ENCODE measurements at places on chromosomes 7 and 10.

GRCh38 chr10:130737186-130737585 lies 574.3 kb downstream of the TCERG1L start:
- DNase-seq: no peak

GRCh38 chr10:14374745-14375445 lies 44.2 kb upstream of the FRMD4A start:
- peak; percentile 42 for DNase-seq

- peak; percentile 43 for DNase-seq
Observed at GRCh38 chr7:106812027-106812643, 52.9 kb upstream of the PIK3CG start.

DNA sequence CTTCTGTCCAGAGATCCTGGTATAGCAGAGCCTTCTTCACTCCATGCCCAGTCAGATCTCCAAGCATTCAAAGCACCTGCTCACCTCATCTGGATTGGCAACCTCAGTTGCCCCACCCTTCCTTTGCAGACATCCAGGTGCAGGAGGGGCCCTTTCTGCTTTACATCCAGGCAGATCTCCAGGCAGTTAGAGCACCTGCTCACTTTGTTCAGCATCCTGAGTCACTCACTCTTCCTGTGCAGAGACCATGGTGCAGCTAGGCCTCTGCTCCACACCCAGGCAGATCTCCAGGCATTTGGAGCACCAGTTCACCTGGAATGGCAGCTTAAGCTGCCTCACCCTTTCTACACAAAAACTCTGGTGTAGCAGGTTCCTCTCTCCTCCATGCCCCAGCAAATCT lies 153.1 kb downstream of the CDK14 start:
- no peak for DNase-seq

GRCh38 chr7:24611130-24611529 lies 37.9 kb downstream of the PALS2 start:
- DNase-seq: no peak

- DNase-seq: no peak
Observed at GRCh38 chr7:87206361-87206760, 13.2 kb downstream of the TMEM243 start.

- peak; percentile 16 for DNase-seq
Observed at GRCh38 chr7:142420554-142421362, 162.9 kb upstream of the PRSS58 start.

- DNase-seq: peak; percentile 73
Observed at GRCh38 chr7:143499743-143500348, 22.2 kb downstream of the TAS2R41 start.

DNA sequence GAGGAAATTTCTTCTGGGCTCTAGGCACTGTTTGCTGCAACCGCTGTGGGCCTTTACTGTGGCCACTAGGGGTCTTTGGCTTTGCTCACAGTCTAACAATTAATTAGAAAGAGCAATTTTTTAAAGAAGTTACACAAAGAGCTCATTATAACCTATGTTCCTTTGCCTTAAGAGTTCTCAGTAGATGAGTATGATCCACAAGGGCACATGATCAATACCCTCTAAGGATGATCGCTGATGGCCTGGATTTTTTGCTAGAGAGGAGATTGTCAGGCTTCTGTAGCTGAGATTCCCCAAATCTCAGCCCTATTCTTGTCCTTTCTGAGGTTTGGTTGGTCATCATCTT lies 80.8 kb upstream of the RHOBTB1 start:
- DNase-seq: no peak

DNA sequence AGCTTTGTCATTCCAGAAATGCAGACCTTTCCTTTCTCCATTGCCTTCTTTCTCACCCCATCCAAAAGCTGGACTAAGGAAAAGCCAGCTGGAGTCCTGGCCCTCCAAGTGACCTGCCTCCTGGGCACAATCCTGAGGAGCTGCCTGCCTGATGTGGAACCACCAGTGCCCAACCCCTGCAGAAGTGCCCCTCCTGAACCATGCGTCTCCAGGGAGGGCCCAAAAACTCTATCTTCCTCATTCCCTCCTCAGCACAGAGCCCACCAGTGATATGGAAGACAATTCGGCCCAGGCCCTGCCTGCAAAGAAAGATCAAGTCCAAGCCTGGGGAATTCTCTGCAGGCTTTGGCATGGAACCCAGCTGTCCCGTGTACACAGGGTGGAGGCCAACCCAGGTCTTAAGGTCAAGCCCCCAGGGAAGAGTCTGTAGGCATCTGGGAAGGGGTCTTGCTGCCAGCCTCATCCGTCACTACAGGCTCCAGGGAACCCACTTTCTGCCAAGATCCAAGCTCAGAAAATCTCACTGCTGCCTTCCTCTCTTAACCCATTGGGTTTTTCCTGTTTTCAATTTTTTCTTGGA lies 3.5 kb upstream of the GRID1 start:
- DNase-seq: no peak

DNA sequence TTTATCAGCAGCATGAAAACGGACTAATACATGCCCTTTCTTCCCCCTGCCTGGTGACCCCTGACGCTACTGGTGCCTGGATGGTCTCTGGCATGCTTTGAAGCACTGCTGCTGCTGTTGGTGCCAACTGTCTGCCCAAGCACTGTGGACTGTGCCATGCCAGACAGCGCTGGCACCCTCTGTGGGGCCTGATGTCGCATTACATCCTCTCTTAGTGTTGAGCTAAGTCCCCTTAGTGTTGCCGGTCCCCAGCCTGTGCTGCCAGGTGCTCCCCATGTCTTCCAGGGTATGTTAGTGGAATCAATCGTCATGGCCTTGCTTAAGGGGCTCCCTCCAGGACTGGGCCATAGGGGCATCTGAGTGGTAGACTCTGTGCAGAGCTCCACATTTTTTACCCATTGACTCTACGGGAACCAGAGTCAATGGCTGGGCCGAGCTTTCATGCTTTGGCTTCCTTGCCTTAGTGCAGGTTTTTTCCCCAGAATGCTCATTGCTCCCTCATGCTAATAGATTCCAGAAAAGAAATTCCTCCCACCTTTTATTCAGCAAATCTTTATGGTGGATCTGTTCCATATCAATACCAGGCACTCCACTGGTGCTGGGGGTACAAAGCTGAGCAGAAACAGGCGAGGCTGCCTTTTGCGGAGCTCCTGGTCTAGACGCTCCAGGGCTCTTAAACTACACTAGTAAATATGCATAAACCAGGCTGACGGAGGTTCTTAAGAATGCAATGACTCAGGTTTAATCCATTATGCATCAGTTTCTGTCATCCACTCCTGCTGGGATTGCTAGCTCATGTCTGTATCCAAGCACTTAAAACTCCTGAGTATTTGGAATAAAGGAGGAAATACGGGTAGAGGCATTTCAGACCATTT lies 21.8 kb upstream of the MRC1 start:
- peak; percentile 96 for DNase-seq

DNA sequence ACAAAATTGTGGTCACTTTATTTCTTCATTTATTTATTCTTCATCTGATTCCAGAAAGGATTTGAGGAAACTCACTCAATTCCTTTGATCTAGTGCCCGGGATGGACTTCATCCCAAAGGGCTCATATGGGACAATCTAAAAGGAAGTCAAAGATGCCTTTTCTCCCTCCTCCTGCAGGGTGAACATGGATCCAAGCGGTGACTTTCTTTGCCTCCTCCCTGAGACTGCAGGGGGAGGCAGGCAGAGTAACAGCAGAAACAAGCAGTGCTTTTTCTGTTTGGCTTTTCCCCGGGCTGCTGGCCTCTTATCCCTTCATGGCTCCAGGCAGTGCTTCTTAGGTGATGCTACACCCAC lies 10.0 kb upstream of the DNMBP start:
- DNase-seq: peak; percentile 46

DNA sequence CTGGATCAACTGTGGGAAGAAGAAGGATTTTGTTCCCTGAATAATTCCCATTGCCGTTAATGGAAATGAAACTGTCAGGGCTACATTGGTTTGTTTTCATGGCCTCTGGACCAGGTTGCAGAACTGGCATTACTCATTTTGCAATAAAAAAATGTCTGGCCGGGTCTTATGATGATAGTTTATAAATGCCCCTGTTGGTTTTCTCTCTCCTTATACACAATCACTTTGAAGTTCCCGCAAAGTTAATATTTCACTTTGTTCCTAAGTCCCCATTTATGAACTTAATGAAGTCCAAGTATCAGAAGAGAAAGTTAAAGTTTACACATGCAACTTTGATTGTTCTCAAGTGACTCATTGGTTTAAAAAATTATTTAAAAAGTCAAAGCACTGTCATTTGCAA lies 150.7 kb upstream of the PRR15 start:
- DNase-seq: no peak

GRCh38 chr10:123392182-123392963 lies 238.2 kb downstream of the BUB3 start:
- no peak for DNase-seq

- DNase-seq: no peak
Observed at GRCh38 chr7:16615228-16615627, 30.3 kb downstream of the ANKMY2 start.

DNA sequence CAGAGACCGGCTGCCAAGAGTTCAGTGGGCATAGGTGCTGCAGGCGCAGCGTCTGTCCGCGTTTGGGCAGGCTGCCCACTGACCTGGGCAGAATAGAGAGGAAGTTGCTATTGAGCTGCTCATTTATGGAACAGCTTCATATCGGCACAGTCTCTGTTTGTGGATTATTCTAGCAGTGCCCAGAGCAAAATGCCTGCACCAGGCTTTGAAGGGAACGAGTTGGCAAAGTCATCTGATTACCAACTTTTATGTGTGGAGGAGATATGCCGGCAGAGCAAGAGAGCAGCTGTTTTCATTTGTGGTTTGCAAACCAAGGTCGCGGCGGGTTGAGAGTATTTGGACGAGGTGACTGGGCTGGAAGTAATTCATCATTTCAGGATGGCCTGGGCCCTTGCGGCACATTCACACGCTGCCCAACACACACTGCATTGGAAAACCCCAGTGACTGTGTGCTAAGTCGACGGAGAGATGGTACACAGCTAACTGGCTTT lies 228.5 kb downstream of the TCERG1L start:
- DNase-seq: no peak

DNA sequence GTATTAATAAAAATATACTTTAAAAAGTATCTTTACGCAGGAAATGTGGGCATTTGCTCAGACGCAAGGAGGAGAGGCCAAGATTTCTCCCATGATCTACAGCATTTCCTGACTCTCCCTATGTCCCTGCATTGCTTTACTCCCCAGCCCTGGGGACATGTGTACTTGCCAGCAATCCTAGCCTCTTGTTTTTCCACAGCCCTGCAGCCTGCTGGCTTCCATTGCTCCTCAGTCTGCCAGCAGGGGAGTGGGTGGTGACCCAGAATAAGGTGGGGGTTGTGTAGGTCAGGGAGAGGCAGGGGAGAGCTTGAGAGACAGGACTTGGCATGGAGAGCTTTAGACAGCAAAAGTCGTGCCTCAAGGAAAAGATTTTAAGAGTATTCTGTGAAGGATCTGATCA lies 307.7 kb downstream of the CDK14 start:
- no peak for DNase-seq

GRCh38 chr7:151251689-151252560 lies 3.4 kb upstream of the SMARCD3 start:
- DNase-seq: peak; percentile 70

- peak; percentile 47 for DNase-seq
Observed at GRCh38 chr7:28130277-28130676, 50.3 kb downstream of the JAZF1 start.

- DNase-seq: no peak
Observed at GRCh38 chr10:548238-548901, 141.1 kb downstream of the DIP2C start.

DNA sequence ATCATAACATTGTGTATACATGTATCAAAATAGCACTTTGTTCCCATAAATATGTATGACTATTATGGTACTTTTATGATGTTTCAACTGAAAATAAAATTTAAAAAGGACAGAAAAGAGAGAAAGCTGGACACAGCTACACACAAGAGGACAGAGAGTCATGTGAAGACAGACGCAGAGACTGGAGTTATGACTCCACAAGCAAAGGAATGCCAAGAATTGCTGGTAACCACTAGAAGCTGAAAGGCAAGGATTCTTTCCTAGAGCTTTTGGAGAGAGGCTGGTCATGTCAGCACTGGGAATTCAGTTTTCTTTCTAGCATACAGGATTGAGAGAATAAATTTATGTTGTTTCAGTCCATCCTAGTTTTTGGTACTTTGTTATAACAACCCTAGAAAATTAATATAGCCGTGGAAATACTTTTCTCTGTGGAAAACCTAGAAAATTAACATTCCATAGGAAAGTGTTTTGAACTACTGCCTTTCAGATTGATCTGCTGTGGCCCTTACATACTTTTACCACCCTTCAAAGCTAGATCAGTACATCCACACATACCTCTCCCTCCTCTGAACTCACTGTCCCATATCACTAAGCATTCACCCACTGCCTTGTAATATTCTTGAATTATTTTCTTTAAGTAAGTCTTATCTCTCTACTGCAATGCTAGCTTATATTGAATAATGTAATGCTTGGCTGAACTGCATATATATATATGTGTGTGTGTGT lies 575.3 kb downstream of the IPMK start:
- DNase-seq: peak; percentile 87

GRCh38 chr10:25901199-25901598 lies 32.8 kb upstream of the MYO3A start:
- DNase-seq: no peak

- DNase-seq: no peak
Observed at GRCh38 chr7:31688996-31689395, 2.0 kb downstream of the PPP1R17 start.

DNA sequence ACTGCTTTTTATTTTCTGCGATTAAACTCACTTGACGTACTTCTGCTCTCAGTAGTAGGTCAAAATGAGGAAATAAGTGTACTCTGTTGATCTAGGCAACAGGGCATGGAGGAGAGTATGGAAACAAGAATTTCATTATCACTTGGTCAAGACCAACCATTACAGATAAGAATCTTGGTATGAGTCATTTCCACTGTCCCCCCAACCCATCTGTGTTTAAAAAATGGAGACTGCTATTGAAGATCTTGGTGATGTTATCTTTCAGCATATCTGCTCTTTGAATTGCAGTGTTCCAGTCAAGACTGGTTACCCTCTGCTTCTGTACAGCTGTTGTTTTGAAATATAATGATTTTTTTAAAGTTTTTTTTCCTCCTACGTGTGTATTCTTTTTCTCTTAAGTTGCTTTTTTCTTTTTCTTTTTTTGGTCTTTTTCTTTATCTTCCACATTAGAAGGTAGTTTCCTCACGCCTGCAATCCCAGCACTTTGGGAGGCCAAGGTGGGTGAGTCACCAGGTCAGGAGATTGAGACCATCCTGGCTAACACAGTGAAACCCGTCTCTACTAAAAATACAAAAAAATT lies 11.7 kb downstream of the STAM start:
- DNase-seq: no peak

- DNase-seq: no peak
Observed at GRCh38 chr7:158103378-158103777, 484.2 kb downstream of the PTPRN2 start.

DNA sequence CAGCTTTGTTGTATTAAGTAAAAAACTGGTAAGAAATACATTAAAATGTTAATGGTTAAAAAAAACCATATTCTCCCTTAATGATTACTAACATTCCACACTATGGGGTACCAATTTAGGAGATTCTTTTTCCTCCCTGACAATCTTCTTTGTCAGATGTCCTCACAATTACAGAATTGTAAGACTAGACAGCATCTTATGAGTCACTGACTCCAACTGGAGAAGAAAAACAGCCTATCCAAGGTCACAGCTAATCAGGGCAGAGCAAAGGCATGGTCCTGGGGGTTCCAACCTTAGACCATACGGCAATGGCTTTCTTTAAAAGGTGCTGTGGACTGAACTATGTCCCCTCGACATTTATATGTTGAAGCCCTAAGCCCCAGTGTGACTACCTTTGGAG lies 127.6 kb downstream of the DLG5 start:
- DNase-seq: no peak

- no peak for DNase-seq
Observed at GRCh38 chr7:70098905-70099672, 500.8 kb downstream of the AUTS2 start.

All from fibroblast of the aortic adventitia (primary cell).